ENCODE measurements at places on chromosomes 3 and 15.

- no peak for DNase-seq
Observed at GRCh38 chr3:56467108-56467507, 1.2 kb downstream of the ERC2 start.

- no peak for DNase-seq
Observed at GRCh38 chr3:160665784-160666526, 11.0 kb upstream of the ARL14 start.

- no peak for DNase-seq
Observed at GRCh38 chr3:129002573-129003569, 1.8 kb downstream of the EFCC1 start.

DNA sequence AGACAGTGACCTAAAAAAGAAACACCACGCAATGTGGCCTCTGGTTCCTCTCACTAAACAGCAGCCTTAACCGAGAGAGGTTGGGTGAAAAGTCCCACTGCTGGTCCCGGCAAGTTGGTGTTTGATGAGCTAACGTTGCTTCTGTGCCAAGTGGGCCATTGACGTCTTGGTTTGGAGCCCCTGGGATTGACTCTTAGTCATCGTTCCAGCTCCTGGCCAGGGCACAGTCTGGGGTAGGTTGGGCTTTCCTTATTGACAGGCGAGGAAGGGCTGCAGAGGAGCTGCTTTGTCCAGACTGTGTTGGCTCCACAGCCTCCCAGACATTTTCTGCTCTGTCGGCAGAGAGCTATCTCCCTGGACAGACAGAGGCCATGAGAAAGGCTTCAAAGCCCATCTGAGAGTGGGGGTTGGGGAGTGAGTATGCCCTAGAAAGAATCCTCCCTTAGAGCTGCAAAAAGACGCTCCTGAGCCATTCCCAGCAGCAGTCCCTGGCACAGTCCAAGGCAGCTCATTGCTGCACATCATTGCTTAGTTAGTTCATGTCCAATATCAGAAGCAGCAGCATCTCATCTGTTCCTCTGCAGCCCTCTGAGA is 28.6 kb upstream of the C3orf80 start:
- no peak for DNase-seq

DNA sequence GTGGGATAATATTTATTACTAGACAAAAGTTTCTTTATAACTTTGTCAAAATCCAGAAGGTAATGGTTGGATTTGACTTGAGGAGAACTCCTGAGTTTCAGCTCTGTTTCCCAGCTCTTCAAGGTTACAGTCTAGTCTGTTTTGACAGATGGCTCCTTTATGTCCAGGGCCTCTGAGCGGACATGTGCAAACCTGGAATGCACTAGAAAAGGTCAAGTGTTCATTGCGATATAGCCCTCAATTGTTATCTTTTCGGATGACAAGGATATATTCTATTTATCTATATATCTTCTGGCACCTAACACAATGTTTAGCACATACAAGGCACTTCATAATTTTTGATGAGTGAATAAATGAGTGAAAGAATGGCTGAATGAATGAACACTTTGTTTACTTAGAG is 513.2 kb upstream of the GOLIM4 start:
- no peak for DNase-seq

GRCh38 chr15:100853676-100854440 is 25.8 kb upstream of the ALDH1A3 start:
- no peak for DNase-seq

DNA sequence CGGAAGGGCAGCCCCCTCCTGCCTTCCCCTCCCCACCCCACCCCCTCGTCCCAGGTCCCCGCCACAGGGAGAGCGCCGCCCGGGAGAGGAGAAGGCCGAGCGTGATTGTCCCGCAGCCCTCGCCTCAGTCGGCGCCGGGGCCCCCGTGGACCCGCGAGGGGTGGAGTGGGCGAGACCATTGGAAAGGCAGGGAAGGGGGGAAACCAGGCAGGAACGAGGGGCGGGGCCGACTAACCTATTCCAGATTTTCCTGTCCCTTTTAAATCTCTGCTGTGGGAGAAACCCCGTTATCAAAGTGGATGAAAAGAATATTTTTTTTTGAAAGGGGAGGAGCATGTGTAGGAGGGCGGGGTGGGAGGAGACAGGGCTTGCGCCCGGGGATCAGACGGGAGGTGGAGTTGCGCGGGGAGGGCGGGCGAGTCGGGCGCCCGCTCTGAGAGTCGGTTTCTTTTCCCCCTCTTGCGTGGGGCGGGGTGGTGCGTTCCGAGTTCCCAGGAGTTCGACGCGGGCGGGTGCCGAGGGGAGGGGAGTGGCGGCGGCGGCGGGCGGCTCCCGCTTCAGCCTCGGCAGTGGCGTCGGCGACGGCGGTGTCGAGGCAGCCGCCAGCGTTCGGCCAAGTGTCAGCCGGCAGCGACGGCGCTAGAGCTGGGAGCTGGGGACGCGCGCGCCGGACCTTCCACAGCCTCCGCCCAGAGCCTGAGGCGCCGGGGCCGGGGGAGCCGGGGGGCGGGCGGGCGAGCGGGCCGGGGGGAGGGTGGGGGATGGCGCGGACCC is at the start of gene NECTIN3:
NECTIN3 (plus strand) TSS at position 560 of the 774 bp plus-strand sequence; CDS start at position 762, 202 bp downstream.
- DNase-seq: peak; percentile 90

DNA sequence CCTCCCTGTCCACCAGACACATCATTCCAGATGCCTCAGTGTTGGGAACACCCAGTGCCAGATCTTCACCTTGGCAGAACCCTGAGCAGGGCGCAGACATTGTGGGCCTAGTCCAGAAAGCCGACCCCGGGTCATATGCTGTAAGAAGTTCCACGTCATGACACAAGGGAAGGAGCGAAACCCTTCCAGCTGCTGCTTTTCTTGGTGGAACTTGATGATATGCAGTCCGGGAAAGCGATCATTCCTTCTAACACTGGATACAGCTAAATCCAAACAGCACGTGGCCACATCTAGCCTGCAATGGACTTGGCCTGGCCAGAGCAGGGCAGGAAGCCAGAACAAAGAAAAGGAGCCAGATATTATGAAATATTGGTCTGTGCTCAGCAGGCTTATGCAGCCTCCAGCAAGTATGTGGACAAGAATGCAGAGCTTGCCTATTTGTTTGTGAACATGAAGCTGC is 22.0 kb downstream of the GASK1A start:
- DNase-seq: no peak

DNA sequence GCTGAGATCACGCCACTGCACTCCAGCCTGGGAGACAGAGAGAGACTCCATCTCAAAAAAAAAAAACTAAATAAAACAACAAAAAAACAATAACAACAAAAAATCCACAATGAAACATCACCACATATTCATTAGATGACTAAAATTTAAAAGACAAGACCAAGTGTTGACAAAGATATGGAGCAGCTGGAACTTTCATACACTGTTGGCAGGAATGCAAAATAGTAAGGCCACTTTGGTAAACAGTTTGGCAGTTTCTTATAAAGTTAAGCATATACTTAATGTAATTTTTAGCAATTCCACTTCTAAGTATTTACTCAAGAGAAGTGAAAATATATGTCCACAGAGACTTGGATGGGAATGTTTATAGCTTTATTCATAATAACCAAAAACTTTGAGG is 43.2 kb downstream of the RBP2 start:
- no peak for DNase-seq

DNA sequence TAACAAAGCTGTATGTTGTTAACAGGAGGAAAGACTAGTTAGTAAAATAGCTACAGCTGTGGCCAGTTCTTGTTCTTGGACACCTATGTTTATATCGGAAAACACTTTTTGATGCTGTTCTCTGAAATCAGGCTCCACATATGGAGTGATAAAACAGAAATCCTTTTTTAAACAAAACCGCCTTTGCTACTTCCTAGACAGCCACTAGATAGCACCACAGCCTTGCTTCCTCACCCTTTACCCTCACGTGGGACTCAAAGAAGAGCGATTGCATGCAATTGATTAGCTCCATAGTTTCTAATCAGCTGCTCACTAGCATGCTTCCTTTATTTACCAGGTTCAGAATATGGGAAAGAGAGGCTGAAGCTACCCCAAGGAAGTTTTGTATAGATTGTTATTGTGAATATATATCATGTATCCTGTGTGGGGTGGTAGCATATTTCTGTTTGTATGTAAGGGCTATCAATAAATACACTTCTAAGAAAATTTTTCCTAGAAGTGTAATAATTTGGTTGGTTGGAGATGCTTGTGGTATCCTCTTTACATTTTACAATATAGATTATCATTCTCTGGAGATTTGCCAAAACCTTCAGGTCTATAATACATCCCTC is 4.3 kb upstream of the MTFMT start:
- no peak for DNase-seq

DNA sequence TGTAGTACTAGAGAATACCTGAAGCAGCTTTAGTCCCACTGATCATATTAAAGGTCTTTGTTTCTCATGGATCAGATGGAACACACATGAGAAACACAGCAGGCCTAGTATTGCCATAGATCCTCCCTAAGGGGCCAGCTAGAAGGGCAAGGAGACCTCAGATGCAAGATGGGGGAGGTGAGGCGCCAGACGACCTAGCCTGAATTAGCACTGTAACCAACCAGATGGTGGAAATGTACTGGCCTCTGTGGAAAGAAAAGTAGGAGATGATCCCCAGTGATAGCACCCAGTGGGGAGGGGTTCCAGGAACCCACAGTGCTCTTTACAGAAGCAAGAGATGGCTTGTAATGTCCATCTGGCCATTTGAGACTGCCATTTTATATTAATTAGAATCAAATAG is 138.2 kb upstream of the ZNF385D start:
- no peak for DNase-seq

- no peak for DNase-seq
Observed at GRCh38 chr3:60752809-60753208, 498.4 kb downstream of the FHIT start.

DNA sequence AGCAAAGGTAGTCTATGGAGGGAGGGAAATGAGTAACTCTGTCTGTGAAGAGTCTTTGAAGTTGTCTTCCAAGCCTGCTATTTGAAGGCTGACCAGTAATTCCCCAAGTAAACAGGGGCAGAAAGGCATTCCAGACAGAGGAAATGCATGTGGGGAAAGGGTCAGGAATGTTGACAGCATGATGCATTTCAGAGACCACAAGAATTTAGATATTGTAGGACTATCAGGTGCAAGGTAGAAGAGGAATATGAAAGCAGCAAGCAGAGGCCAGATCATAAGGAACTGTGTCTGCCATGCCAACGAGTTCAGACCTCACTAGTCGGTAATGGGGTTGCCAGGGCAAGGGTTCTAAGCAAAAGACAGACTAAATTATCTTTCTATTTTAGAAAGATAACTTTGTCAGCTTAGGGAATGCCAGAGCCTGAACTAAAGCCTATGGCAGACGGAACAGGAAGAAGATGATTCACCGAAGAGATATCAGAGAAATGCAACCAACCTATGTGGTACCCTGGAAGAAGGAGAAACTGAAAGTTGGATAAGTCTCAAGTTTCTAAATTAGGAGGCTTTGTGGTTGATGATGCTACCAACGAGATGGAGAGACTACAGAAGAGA is 327.0 kb upstream of the RORA start:
- DNase-seq: no peak

DNA sequence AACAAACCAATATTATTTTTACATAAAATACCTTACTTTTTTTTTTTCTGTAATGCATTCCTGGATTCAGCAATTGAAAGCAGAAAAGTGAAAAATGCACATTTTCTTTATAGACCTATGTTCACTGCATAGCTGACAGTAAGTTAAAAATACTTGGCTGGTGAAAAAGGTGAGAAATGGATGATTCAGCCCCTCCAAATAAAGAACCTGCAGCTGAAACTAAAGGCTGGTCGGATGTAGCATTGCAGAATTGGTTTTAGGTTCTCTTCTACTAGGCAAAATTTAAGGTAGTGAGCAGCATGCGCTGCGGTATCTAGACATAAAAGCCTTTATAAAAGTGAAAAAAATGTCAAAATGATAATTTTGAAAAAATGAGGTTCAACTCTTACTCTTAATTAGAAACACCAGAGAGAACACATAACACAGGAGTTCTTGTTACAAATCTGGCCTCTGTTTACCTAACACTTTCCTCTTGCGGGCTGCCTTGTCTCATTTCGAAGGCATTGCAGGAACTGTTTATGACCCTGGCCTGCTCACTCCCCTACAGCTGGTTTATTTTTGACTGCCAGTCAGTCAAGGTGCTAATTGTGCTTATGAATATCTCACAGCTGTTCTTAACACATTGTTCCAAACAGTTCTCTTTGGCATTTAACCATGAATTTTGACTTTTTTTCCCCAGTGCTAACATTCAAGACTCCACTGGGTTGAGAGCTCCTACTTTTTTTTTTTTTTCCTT is 455.4 kb upstream of the TBL1XR1 start:
- no peak for DNase-seq

- no peak for DNase-seq
Observed at GRCh38 chr3:61132062-61132461, 119.2 kb downstream of the FHIT start.

- no peak for DNase-seq
Observed at GRCh38 chr3:13850161-13850945, 29.5 kb downstream of the WNT7A start.

DNA sequence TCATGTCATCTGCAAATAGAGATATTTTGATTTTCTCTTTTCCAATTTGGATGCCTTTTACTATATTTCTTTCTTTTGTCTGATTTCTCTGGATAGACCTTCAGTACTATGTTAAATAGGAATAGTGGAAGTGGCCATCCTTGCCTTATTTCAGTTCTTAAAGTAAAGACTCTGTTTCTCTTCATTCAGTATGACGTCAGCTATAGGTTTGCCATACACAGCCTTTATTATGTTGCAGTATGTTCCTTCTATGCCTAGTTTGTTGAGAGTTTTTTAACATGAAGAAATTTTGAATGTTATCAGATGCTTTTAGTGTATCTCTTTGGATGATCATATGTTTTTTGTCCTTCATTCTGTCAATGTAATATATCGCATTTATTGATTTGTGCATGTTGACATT is 566.7 kb upstream of the ROBO1 start:
- no peak for DNase-seq

DNA sequence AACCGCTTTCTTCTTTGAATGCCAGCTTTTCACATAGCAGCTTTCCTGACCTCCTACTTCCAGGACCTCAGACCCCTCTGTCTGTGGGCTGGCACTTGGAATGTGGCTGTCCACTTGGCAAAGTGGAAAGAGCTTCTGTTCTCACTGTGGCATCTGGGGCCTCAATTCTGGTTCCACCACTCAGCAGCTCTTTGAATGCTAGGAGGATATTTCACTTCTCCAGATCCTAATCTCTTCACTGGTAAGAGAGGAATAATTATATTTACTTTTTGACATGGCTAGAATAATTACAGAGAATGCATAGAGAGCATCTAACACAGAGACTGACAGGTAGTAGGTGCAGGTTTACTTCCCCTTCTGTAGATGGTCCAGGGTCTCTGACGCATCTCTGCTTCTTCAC is 405.9 kb downstream of the LPP start:
- DNase-seq: no peak

- no peak for DNase-seq
Observed at GRCh38 chr3:81299481-81299880, 462.0 kb downstream of the GBE1 start.

GRCh38 chr15:36428102-36428845 is 151.2 kb upstream of the CDIN1 start:
- DNase-seq: no peak

GRCh38 chr3:126672741-126673140 is 17.8 kb upstream of the TXNRD3 start:
- no peak for DNase-seq

- no peak for DNase-seq
Observed at GRCh38 chr3:117480525-117480924, 770.9 kb downstream of the TUSC7 start.

All from naive thymus-derived CD8-positive, alpha-beta T cell (primary cell).